Activated CD4-positive, alpha-beta memory T cell treated with anti-CD3 and anti-CD28 coated beads for 36 hours (primary cell): ENCODE measurements at places on chromosomes 11 and 22.

GRCh38 chr11:10561947-10562346 is 6.5 kb downstream of the LYVE1 start:
- H3K4me1 ChIP-seq: no peaks in the 10 kb centered on the region
- no peak overlapping the region for H3K4me3 ChIP-seq
- no peaks in the 10 kb centered on the region for H3K27me3 ChIP-seq

DNA sequence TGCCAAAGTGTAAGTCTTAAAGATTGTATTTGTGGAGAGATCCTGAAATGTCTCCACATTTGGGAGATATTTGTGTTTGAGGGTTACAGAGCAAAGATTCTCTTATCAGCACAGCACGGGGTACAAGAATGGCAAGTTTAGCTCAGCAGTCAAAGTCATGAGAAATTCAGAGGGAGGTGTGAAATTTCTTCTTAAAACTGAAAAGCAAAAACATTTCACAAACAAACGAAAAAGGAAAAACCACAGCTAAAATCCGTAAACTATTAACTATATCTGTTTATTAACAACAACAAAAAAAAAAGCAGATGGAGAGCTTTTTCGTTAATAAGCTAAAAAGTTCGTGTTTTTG is 40.9 kb upstream of the ETS1 start:
- H3K4me1 ChIP-seq: peaks cover 85% of the 10 kb centered on the region
- H3K4me3 ChIP-seq: peak overlapping the region; percentile 65
- H3K27ac ChIP-seq: peak overlapping the region; percentile 92
- H3K27me3 ChIP-seq: no peaks in the 10 kb centered on the region
- DNase-seq: no peak

DNA sequence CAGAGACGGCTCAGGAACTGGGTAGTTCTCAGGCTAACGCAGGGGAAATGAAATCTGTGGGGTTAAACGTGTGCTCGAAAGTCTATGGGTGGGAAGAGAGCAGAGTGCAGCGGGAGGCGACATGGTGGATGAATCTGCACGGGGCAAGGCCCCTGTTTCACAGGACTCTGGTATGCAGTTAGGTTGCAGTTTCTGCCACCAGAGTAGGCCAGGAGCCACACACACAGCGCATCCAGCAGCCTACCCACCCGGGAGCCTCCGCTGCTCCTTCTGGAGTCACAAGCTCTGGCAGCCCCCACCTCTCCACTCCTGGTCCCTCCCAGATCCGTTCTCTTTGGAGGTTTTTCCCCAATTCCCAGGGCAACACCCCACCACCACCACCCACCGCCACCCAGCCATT is 27.0 kb downstream of the SPATA19 start:
- no peak overlapping the region for H3K27ac ChIP-seq
- H3K36me3 ChIP-seq: no peaks in the 10 kb centered on the region
- H3K4me1 ChIP-seq: no peaks in the 10 kb centered on the region
- DNase-seq: no peak
- no peak overlapping the region for H3K4me3 ChIP-seq
- H3K27me3 ChIP-seq: peaks cover 5% of the 10 kb centered on the region

DNA sequence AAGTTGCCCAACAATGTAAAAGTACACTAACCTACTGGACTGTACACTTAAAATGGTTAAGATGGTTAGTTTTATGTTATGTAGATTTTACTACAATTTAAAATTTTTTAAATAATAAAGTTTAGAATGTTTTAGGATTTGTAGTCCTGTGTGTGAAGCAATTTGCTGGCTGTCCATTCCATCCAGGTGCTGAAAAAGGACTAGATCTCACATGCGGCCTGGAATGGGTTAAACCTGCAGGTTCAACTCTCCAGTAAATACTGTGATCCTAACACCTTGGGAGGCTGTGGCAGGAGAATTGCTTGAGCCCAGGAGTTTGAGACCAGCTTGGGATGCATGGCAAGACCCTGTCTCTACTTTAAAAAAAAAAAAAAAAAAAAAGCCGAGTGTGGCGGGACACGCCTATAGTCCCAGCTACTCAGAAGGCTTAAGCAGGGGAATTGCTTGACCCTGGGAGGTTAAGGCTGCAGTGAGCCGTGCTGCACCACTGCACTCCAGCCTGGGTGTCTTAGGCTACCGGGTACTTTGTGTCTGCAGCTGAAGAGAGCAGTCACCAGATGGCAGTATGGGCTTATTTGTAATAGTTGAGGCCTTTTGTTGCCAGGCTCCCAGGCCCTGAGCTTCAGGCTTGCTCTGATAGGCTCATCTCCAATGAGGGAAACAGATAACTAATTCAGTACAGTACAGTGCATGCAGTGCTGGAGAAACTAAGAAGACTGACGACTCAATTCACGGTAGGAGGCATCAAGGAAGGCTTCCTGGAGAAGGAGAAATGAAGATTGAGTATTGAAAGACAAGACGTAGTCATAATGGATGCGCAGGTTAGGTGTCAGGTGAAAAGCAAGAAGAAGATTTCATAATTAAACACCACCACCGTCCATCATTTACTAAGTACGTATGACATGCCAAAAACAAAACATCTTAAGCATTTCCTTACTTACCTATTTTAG is 64.7 kb upstream of the ASPHD2 start:
- no peak overlapping the region for H3K27ac ChIP-seq
- H3K27me3 ChIP-seq: peaks cover 14% of the 10 kb centered on the region
- H3K36me3 ChIP-seq: no peaks in the 10 kb centered on the region
- H3K4me1 ChIP-seq: peaks cover 3% of the 10 kb centered on the region
- DNase-seq: peak; percentile 57

GRCh38 chr22:48507171-48507570 is 1320.5 kb downstream of the BRD1 start:
- H3K27me3 ChIP-seq: peaks cover under 1% of the 10 kb centered on the region
- no peak for DNase-seq
- no peaks in the 10 kb centered on the region for H3K36me3 ChIP-seq

- no peak overlapping the region for H3K27ac ChIP-seq
- H3K36me3 ChIP-seq: no peaks in the 10 kb centered on the region
- DNase-seq: peak; percentile 45
Measured at GRCh38 chr11:108592591-108593213, 866 bp downstream of the EXPH5 start.

- peaks cover 66% of the 10 kb centered on the region for H3K4me1 ChIP-seq
- peak overlapping the region; percentile 93 for H3K27ac ChIP-seq
- DNase-seq: no peak
Measured at GRCh38 chr11:68551223-68551622, 90.7 kb downstream of the PPP6R3 start.

GRCh38 chr22:49827271-49827852 is 311 bp downstream of the BRD1 start:
- peak overlapping the region; percentile 45 for H3K4me3 ChIP-seq
- peak overlapping the region; percentile 67 for H3K27ac ChIP-seq
- DNase-seq: no peak
- H3K4me1 ChIP-seq: peaks cover 58% of the 10 kb centered on the region
- H3K36me3 ChIP-seq: peaks cover 35% of the 10 kb centered on the region

DNA sequence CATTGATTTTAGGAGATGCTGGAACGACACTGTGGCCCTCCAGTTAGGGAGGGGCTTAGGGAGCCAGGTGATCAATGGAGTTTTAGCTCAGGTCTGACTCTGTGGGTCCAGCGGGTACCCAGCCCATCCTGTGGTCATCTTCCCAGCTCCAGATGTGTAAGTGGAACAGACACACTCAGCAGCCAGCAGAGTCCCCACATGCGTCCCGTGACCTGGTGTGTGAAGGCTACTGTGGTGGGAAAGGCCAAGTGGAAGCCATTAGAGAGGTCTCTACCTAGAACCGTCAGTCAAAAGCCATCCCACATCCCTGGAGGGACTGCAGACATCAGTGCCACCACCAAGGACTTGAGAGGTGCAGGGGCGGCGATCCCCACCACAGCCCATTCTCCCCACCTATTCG is 19.9 kb upstream of the CD81 start:
- no peak overlapping the region for H3K27ac ChIP-seq
- no peak for DNase-seq
- no peaks in the 10 kb centered on the region for H3K36me3 ChIP-seq
- no peak overlapping the region for H3K4me3 ChIP-seq

- no peaks in the 10 kb centered on the region for H3K4me1 ChIP-seq
- H3K27ac ChIP-seq: no peak overlapping the region
- no peak for DNase-seq
- H3K27me3 ChIP-seq: no peaks in the 10 kb centered on the region
Measured at GRCh38 chr22:38649841-38650522, 6.2 kb downstream of the FAM227A start.

DNA sequence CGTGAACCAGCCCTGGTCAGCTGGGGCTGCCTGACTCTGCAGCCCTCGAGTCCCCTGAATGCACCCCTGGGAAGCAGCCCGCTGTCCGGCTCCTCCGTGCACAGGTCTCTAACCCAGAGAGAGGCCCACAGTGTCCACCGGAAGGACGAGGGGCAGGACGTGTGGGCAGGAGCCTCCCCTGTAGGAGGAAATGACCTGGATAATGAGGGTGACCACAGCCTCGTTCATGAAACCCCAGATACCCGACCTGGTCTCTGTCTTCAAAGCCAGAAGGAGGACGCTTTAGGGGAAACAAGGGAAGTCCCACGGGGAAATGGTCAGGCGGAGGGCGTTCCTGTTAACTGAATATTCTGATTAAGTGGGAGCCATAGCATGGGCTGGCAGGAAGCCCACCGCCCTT is 23.3 kb downstream of the LIF start:
- no peak for DNase-seq
- H3K4me3 ChIP-seq: no peak overlapping the region
- H3K36me3 ChIP-seq: no peaks in the 10 kb centered on the region
- H3K4me1 ChIP-seq: peaks cover 70% of the 10 kb centered on the region
- no peaks in the 10 kb centered on the region for H3K27me3 ChIP-seq
- H3K27ac ChIP-seq: no peak overlapping the region

- no peaks in the 10 kb centered on the region for H3K4me1 ChIP-seq
- no peak for DNase-seq
- no peaks in the 10 kb centered on the region for H3K36me3 ChIP-seq
- no peak overlapping the region for H3K4me3 ChIP-seq
Measured at GRCh38 chr11:125374398-125374797, 121.7 kb downstream of the FEZ1 start.

DNA sequence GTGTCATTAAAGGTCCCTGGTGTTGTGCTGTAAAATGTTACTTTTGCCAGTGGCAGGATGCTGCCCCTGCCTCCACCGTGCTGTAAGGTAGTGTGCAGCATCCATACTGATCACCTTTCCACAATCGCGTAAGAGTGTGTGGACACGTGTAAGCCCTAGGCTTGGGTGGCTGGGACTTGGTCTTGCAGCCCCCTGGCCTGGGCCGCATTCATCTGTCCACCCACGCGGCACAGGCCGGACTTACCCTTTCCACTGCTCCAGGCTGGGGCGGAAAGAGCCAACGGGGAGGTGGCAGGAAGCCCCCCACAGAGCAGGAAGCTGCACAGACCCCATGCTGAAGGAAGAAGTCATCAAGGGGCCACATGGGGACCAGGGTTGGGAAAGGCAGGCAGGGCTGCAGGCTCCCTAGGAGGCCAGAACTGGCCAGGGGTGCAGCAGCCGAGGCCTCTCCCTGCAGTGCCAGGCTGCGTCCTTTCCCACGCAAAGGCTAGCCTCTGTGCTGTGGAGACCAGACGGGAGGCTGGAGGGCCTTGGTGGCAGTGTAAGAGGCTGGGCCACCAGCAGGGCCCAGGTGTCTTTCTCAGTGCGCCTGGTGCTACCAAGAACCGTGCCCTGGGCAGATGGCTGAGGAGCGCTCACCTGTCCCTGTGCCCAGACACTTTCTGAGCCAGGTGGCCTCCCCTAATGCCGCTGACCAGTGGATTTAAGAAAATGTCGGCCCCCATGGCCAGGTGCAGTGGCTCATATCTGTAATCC is 11.7 kb upstream of the TMEM191C start:
- no peaks in the 10 kb centered on the region for H3K27me3 ChIP-seq
- no peak overlapping the region for H3K27ac ChIP-seq
- H3K36me3 ChIP-seq: no peaks in the 10 kb centered on the region
- no peaks in the 10 kb centered on the region for H3K4me1 ChIP-seq

DNA sequence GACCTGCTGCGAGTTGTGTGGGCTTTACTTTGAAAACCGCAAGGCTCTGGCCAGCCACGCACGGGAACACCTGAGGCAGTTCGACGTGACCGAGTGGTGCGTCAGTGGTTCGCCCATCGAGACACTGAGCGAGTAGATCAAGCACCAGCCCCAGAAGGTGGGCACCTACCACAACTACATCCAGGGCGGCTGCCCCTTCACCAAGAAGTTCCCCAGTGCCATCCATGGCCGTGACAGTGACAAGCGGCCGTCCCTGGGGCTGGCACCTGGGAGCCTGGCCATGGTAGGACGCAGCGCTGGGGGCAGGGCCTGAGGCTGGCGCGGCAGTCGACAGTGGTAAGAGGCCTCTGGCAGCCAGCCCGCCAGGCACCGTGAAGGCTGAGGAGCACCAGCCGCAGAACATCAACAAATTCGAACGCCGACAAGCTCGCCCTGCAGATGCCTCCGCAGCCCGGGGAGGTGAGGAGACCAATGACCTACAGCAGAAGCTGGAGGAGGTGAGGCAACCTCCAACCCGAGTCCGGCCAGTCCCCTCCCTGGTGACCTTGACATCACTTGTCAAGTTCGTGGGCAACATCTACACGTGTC is 545.2 kb upstream of the CCDC179 start:
- no peak overlapping the region for H3K27ac ChIP-seq
- H3K27me3 ChIP-seq: no peaks in the 10 kb centered on the region
- H3K4me3 ChIP-seq: no peak overlapping the region
- H3K36me3 ChIP-seq: no peaks in the 10 kb centered on the region
- no peaks in the 10 kb centered on the region for H3K4me1 ChIP-seq
- DNase-seq: no peak

DNA sequence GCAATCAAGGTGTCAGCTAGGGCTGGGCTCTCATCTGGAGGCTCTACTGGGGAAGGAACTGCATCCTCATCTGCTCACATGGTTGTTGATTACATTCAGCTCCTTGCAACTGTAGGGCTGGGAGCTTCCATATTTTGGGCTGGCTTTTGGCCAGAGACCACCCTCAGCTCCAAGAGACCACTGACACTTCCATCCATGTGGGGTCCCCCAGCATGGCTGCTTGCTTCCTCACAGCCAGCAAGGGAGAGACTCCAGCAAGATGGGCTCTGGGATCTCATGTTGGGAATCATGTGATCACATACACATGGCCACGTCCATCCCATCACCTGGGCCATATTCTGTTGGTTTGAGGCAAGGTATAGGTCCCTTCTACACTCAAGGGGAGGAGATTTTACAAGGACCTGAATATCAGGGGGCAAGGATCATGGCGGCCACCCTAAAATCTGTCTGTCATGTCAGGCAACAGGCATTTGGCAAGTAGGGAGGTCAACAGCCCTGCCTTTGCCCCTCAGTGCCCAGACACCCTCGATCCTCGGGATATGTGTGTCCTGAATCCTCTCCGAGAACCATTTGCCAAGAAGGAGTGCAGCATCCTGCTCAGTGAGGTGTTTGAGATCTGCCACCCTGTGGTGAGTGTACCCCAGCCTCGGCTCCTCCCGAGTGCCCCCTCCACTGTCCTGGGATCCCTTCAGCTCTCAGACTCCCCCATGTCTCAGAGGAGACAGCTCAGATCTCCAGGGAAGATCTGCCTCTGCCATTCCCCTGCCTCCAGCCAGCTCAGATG is 48.7 kb downstream of the OTOG start:
- H3K27me3 ChIP-seq: peaks cover 6% of the 10 kb centered on the region
- H3K36me3 ChIP-seq: no peaks in the 10 kb centered on the region
- no peak overlapping the region for H3K4me3 ChIP-seq

DNA sequence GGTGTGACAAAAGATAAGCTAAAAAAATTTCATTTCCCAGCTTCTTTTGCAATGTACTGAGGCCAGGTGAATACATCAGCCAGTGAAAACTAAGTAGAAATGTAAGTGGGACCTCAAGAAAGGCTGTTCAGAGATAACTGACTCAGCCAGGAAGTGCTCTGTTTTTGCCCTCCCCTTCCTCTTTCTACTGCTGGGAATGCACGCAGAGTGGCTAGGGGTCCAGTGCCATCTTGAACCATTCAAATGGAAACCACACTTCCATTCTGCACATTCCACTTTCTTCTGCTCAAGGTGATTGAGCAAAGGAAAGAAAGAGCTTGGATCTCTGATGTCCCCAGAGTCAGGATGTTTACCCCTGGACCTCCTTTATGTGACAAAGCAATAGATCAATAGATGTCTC is 27.8 kb upstream of the LMO2 start:
- no peak overlapping the region for H3K27ac ChIP-seq
- no peaks in the 10 kb centered on the region for H3K36me3 ChIP-seq
- H3K4me3 ChIP-seq: no peak overlapping the region
- no peak for DNase-seq
